ENCODE measurements at places on chromosomes 5 and 9.
A peak's percentile ranks its signal among the peaks of the same experiment; 100 is the strongest.

- DNase-seq, result no peak
Measured at GRCh38 chr9:135253305-135254004, 166.0 kb downstream of the OLFM1 start.

- no peak for DNase-seq
Measured at GRCh38 chr9:126488310-126488709, 125.4 kb upstream of the LMX1B start.

DNA sequence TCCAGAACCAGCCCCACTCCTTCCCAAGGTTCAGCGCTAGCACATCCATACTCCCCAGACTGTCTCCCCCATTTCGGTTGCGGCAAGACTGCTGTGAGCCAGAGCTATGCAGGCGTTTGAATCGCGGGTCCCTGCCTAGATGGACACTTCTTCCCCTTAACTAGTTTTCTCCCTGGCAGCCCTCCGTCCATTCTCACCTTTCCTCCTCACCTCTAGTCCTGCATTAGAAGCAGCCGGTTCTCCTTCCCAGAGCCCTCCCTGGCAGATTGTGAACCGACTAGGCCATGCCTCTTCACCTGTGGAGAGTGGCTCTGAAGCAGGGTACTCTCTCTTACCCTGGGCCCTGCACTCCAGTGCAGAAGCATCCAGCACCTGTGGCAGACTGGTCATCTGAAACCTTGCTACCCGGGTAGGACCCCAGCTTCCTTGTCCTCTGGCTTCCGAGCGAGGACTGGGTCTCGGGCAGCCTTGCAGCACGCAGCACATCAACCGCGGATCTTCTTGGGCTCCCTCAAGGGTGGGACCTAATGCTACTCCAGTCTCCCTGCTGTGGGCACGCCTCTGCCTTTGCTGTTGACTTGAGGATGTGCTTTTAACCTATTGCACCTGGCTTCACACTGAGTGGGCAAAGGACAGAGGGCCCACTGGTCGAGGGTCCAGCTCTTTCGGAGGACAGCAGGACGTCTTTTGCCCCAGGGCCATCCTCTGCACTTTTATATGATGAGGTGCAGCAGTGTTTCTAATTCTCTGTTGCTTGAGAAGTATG is 183.6 kb downstream of the AOPEP start:
- DNase-seq, result no peak

DNA sequence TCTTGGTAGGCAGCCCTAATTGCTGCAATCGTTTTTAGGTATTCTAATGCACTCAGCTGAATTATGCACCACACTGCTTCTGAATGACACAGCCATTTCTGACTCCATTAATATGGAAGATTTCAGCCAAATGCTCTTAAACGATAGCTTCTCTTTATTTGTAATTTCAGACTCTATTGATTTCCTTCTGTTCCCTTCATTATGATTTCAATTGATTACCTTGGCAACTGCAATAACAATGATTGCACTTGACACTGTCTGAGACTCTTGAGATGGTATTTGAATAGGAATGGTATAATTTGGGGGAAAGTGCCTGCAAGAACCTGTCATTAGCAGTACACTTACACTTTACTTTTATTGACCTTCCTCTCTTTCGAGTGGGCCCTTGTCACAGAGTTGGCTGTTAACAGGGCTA is 296.1 kb upstream of the DMAC1 start:
- no peak for DNase-seq

DNA sequence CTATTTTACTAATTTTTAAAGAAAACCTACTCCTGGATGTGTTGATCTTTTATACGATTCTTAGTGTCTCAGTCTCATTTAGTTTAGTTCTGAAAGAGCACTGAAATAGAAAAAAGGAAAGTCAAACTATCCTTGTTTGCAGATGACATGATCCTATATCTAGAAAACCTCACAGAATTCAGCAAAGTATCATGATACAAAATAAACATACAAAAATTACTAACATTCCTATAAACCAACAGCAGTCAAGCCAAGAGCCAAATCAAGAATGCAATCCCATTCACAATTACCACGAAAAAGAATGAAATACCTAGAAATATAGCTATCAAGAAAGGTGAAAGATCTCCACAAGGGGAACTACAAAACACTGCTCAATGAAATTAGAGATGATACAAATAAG is 225.8 kb upstream of the CDH18 start:
- no peak for DNase-seq

- DNase-seq, result peak; percentile 60
Measured at GRCh38 chr5:151239237-151239861, 13.6 kb upstream of the GM2A start.

- no peak for DNase-seq
Measured at GRCh38 chr9:88775037-88775471, 216.2 kb upstream of the S1PR3 start.

DNA sequence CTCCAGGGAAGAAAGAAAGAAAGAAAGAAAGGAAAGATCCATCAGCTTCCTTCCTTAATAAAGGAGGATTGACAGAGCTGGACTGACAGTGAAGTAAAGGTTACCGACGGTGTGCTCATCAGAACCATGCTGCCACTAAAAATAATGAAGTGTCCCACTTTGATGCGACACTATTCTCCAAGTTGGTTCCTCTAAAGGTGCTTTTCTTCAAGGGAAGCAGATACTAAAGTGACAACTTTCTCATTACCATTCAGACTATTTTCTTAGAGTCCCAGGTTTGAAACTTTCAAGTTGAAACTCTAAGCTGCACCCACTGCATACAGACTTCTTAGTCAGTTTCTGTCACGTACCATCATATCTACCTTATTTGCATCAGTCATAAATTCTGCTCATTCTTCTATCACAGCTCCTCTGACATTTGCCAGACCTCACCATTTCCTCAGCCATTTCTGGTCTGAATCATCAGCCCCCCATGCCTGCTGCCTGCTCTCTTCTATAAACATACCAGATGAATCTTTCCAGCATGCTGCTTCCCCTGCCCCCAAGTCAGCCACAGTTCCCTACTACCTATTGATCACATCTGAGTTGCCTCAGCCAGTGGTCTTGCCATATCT is 177.6 kb downstream of the DEPDC1B start:
- no peak for DNase-seq

- no peak for DNase-seq
Measured at GRCh38 chr5:138230981-138231589, 18.0 kb upstream of the CDC23 start.

GRCh38 chr5:131242728-131243255 is 21.1 kb upstream of the CDC42SE2 start:
- DNase-seq, result no peak

- DNase-seq, result no peak
Measured at GRCh38 chr9:97711223-97711626, 14.1 kb upstream of the XPA start.

- DNase-seq, result no peak
Measured at GRCh38 chr9:76751001-76751400, 13.2 kb upstream of the PCA3 start.

- no peak for DNase-seq
Measured at GRCh38 chr5:6905883-6906282, 192.7 kb downstream of the TENT4A start.

- no peak for DNase-seq
Measured at GRCh38 chr5:160197341-160198144, 31.8 kb upstream of the FABP6 start.

DNA sequence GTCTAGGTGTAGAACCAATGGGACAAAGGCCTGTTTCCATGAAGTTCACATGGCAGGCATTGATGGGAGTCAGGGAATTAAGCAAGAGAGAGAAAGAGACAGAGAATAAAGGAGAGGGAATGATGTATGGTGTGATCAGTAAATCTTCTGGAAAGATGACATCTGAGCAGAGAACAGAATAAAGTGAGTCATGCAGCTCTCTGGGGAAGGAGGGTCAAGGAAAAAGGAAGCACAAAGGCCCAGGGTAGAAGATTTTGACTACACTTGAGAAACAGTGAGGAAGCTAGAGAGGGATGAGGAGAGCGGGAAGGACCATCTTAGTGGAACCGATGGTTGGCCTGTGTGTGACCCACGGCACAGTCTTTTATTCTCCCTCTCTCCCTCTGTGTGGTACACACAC is 425.9 kb downstream of the SPOCK1 start:
- no peak for DNase-seq

GRCh38 chr5:104569621-104570020 is 1007.0 kb upstream of the NUDT12 start:
- DNase-seq, result no peak

- DNase-seq, result no peak
Measured at GRCh38 chr5:77272206-77272605, 61.7 kb downstream of the PDE8B start.

- peak; percentile 5 for DNase-seq
Measured at GRCh38 chr9:128683340-128684064, 5.5 kb upstream of the SET start.

- no peak for DNase-seq
Measured at GRCh38 chr5:179061025-179061424, 852 bp downstream of the ZNF354C start.

DNA sequence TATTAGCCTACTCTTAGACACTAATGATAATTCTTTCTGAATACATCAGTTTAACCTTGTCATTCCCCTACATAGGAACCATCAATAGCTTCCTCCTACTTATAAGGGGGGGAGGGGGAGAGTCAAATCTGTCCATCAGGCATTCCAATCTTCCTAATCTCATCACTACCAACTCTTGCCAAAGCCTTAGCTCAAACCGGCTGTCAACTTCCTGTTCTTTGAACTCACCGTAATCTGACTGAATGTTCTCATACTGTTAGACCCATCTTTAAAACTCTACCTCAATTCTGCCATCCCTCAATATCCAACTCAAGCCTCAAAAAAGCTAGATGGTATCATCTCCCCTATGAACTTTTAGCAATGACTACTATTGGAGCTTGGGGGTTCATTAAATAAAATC is 41.9 kb upstream of the RNF38 start:
- DNase-seq, result no peak

DNA sequence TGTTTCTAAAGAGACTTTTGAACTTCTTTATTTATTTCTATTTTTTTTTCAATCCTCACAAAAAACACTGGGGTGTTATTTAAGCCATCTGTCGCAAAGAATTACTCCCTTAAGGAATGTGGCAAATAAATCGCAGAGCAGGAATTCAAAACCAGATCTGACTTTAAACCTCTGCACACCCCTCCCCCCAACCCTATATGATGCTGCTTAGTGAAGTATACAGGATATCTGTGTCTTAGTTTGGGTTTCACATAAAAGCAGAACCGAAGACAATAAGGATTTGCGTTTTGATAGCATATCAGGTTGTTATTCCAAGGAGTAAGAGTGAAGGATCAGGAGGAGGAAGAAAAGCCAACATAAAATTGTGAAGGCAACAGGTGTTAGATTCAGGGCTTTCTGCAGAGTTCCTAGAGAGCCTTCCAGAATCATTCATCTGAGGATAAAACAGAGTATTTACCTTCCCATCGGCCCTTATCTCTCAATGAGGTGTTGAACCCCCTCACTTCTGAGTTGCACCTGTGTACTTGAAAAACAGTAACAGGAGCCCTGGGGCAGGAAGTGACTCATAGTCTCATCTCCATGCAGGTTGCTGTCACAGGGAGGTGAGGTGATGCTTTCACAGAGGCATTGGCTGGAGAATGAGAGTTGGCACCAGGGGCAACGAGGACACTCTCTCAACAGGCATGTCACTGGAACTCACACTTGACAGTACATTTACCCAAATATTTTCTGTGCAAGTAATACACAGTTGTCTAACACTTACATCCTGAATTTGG is 33.5 kb upstream of the DMRT3 start:
- no peak for DNase-seq

DNA sequence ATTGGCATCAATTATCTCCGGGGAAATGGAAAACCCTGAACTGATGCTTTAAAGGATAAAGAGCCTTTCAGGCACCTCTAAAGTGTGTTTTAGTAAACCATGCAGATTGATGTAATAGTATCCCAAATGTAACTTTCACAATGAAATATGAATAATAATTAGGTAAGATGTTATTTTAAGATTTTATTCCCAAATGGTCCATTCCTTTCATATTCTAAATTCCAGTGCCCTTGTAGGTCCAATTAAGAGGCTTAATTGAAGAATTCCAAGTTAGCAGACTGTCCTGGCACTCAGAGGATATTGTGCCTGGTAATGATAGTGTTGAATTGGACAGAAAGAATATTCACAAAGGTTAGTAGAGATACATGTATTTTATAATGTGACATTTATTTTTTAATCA is 352.5 kb upstream of the NUDT12 start:
- no peak for DNase-seq

DNA sequence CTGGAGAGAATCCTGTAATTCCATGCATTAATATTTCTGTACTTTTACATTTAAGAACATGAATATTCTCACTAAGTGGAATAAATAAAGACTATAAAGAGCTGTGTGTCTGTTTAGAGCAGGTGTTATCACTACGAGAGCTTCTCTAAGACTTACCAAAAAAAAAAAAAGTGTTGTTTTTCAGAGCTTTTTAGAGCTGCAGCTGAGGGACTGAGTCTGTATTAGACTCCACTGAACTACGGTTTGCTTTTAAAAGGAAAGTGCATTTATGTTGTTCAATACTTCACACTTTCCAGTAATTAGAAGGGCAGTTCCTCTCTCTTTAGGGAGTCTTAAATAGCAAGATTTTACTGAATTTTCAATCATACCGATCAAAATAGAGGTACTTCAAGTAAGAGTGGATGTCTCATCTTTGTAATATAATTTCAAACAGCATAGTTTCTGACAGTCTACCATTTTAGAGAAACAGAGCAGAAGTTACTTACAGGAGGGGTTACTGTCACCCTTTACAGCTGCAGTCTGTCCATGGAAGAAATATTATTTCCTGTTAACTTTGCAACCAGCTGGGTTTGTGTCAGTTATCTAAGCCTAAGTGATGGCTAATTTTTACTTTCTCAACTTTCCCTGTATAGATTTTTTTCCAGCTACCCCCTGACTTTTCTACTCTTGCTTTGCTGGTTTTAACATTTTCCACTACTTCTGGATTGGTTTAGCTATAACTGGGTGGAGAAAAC is 2.4 kb downstream of the SYK start:
- no peak for DNase-seq

GRCh38 chr5:145500710-145501109 is 334.4 kb downstream of the PRELID2 start:
- no peak for DNase-seq

DNA sequence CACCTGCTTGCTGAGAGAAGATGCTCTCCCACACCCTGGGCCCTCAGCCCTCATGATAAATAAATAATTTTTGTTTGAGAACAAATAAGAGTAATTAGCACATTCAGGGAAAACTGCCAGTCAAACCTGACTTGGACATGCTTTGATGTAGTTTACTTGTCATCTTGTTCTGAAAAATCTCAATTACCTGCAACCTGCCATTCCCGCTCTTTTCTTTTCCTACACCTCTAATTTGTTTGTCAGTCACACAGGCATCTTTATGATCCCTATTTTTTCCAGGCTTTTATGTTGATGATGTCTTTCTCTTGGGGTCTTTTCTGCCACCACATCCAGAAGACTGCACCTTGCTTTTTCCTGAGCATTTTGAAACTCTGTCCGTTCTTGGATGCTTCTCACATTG is 28.6 kb upstream of the TGFBI start:
- no peak for DNase-seq

GRCh38 chr9:118303216-118303615 is 599.0 kb downstream of the TLR4 start:
- DNase-seq, result no peak

- no peak for DNase-seq
Measured at GRCh38 chr5:65919773-65920172, 6.6 kb upstream of the ERBIN start.

GRCh38 chr5:52825826-52826225 is 38.1 kb downstream of the ITGA1 start:
- no peak for DNase-seq

All from stimulated activated CD4-positive, alpha-beta T cell treated with anti-CD3 and anti-CD28 coated beads, Interleukin-1b, Interleukin-23, amount 100 ng/mL, for 4 hours (primary cell).